ENCODE measurements at places on chromosomes 2 and 18. TPM values are rescaled to one million over a fixed set of nuclear protein-coding genes. Genes with fewer than 3 reads are reported as not detected.

IER3IP1 gene
- 15.5 TPM for total RNA-seq

DNA sequence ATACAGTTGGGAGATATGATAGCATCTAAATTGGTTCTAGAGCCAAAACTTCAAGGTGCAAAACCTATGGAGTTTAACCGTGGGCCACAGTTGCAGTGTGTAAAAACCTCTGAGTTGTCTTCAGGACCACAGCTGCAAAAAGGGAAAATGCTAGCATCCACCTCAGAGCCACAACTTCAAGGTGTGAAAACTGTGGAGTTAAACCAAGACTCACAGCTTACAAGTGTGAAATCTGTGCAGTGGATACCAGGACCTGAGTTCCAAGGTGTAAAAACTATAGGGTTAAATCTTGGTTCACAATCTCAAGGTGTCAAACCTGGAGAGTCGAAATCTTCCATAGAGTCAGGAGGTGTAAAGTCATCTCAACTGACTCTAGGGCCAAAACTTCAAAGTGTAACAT, 10.4 kb upstream of the ZNF512 start:
- H3K36me3 ChIP-seq, result no peaks in the 10 kb centered on the region
- H3K27ac ChIP-seq, result no peak overlapping the region
- H3K4me3 ChIP-seq, result no peak overlapping the region

- no peaks in the 10 kb centered on the region for H3K36me3 ChIP-seq
- peak overlapping the region; percentile 70 for H3K27ac ChIP-seq
- H3K27me3 ChIP-seq, result no peaks in the 10 kb centered on the region
- no peak for DNase-seq
- peaks cover 51% of the 10 kb centered on the region for H3K4me1 ChIP-seq
These were observed 59.7 kb downstream of the MAP4K3 start for GRCh38 chr2:39377226-39377939.

FABP1 gene
- total RNA-seq, result not detected

- H3K27me3 ChIP-seq, result no peaks in the 10 kb centered on the region
- no peak for DNase-seq
- H3K36me3 ChIP-seq, result no peaks in the 10 kb centered on the region
- peaks cover 30% of the 10 kb centered on the region for H3K4me1 ChIP-seq
- H3K27ac ChIP-seq, result no peak overlapping the region
These were observed 40.9 kb upstream of the STPG4 start for GRCh38 chr2:47196046-47196445.

DNA sequence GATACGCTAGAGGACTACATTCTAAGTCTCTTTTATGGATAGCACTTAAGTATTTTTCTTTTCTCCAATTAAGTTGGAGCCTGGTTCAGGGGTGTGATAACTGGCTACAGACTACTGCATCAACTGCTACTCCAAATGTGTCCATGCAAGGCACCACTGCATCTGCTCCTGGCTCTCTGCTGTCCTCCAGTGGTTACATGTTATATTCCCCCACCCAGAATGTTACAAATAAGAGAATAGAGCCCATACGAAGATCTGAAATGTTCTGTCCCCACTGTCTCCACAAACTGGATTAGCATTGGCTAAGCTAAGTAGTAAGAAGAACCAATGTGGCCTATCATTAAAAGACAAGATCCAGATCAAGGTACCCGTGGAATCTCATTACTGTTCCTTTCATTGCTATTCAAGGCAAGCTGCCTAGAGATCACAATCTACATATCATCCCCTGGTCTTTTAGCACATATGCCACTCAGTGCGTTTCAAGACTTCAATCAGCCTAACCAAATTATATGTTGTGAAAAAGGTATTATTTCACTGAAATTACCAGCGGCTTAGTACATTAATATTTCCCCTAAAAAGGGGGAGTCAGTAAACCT, 308.3 kb upstream of the SLC8A1 start:
- no peaks in the 10 kb centered on the region for H3K4me1 ChIP-seq
- no peak for DNase-seq
- no peaks in the 10 kb centered on the region for H3K36me3 ChIP-seq
- H3K27ac ChIP-seq, result no peak overlapping the region
- H3K27me3 ChIP-seq, result no peaks in the 10 kb centered on the region

Data from right atrium auricular region (tissue), 2 donors.